ENCODE measurements at places on chromosomes 4 and X.

DNA sequence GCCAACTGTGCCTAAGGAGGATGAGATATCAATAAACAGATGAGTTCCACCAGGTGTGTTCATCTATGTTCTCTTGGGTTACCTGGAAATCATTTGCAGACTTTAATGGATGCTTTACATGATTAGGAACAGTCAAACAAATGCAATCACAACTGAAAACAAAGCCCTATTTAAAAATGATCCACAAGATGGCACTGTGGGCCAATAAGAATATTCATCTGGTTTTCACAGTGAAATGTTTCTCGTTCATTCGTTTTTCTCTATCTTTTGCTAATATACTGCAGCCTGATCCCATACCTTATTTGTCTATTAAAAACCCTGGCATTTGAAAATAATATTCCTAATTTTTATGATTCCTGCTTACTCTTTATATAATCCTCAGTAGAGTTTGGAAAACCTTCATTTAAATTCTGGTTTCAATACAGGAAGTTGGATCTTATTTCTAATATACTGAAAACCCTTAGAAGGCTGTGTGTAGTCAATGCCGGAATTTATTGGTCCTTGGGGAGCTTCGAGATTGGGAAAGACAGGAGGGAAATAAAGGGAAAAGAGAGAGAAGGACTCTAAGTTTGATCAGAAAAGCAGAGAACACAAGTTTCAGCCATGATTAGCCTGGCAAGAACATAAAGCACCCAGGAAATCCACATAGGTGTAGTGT lies 63.8 kb upstream of the TAPT1 start:
- no peak for DNase-seq

DNA sequence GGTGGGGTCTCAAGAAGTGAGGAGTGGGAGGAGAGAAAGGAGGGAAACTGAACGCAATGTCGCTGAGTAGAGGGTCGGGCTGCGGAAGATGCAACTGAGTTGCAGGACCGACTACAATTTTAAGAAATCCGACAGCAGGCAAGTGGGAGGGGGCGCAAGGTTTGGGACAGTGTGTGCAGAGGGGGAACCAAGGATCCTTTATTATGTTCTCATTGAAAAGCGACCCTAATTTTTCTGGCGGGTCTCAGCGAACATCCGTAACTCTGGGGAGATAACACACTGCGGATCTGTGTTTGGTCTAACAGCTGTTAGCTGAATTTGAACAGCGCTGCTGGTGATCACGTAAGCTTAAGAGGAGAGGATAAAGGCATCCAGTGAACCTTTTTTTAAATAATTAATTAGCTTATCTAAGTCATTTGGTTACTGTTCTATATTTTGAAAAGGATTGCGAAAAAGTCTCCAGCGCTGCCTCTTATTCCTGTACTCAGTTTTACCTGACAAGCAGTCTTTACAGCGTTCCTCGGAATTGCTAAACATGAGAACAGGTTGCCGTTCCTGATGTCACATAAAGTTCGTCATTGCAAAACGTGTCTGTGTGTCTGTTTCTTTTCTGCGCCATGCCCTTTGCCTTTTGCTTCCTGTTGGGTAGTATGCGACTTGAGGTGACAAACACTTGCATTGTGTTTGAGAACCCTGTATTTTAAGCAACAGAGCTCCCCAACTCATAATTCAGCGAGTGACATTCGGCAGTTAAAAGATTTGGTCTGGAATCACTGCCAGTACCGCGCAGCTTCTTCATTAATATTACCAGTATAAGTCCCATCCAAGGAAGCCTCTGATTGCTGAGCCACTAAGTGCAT lies 1.3 kb downstream of the HTR2C start:
- DNase-seq = no peak

- DNase-seq = no peak
Measured at GRCh38 chr4:24924309-24924781, 11.5 kb upstream of the CCDC149 start.

GRCh38 chr4:175435381-175435783 lies 376.7 kb downstream of the GPM6A start:
- DNase-seq = no peak

DNA sequence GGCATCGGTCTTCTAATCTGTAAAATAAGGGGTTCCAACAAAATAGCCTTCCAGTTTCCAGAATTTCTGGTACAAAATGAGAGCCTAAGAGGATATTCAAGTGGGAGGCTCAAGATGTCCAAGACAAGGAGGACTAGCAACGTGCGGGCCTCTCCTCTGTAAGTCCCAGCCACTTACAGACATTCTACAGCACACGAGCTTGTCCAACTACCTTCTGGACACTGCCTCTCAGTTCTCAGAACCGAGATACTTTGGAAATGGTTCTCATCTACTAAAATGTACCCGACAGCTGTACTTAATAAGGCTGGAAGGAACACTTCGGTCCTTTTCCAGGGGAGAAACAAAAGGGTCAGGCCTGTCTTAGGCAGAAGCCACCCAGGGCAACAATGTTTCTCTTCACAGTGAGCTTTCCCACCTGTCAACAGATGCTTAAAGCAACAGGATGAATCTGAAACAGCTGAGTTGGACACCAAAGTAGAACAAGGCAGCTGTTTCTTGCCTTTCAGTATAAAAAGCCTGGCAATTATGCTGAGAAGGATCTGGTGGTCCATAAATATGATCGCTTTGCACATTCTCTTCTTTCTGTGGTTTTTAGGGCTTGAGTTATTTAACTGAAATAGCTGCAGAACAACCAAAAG lies 127.0 kb downstream of the HS6ST2 start:
- DNase-seq = no peak

GRCh38 chr4:127533028-127533700 lies 99.6 kb upstream of the INTU start:
- DNase-seq = no peak

- DNase-seq = no peak
Measured at GRCh38 chrX:267771-268261, 13.4 kb upstream of the PLCXD1 start.

DNA sequence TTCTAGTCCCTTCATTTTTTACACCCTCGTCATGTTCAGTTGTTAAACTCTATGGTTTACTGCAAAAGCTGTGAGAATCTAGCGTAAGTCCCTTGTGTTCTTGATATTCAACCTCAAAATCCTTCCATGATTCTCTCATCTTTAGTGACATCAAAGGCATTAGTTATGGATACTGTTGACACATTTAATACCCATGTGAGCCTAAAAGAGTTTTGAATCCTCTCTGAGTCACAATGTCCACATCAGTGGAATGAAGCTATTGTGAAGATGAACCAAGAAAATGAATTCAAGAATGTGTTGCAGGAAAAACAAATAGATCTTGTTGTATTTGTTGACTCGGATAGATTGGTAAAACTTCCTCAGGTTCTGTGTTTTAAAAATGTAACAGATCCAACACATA lies 394.7 kb upstream of the ATOH1 start:
- DNase-seq = no peak

Data from central memory CD8-positive, alpha-beta T cell (primary cell).